Left lung (tissue), 14 donors: ENCODE measurements at places on chromosomes 5 and 9. TPM values are rescaled to one million over a fixed set of nuclear protein-coding genes. Genes with fewer than 3 reads are reported as not detected.

DNA sequence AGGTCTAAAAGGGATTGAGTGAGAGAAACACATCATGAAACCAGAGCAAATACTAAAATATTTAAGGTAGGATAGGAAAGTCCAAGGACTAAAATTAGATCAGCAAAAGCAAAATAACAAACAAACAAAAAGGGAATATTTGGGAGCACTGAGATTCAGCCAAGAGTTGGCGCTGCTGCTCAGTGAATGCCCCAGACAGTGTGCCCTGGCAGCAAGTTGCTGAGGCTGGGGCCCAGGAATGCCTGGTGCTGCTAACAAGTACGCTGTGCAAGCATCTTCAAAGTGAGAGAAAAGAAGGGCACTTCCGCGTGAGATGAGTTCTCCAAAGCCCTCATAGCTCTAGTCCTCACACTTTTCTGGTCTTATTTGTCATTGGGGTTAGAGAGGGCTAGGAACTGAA is 603.3 kb downstream of the EFNA5 start:
- peak; percentile 56 for DNase-seq

GRCh38 chr5:164301708-164302107 is 796.3 kb downstream of the MAT2B start:
- no peak for DNase-seq

GRCh38 chr9:96161819-96162218 is 140.2 kb downstream of the HSD17B3 start:
- DNase-seq = no peak

DNA sequence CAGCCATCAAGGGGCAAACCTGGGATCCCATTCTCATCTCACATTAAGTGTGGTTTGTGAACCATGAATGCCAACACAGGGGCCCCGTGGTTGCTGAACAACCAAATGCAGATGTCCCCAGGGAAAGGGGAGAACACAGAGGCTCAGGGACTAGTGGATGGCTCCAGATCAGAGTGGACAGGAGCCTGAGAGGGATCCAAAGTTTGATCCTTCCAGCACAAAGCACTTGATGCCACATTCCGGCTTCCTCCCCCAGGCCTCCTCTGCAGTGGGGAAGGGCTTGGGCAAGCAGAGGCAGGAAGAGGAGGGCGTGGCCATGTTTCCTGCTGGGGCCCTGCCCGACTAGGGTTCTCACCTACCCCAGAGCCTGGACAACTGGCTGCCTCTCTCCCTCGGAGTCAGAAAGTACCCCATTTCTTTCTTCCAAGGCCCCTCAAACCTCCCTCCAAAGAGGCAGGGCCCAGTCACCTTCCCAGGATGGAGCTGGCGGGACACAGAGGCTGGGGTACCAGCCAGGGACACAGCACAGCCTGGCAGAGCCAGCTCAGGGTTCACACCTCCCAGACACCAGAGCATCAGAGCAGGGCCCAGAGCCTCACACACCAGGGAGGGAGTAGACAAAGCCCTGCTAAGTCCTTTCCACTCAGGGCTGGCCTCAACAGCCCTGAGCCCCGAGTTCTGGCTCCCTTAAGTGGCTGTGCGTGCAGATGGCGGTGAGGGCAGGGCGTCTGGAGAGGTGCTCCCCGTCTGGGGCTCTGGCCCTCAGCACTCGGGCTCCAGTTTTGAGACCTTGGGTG is 4.3 kb upstream of the RNF44 start:
- peak; percentile 66 for DNase-seq

- no peak for DNase-seq
Observed at GRCh38 chr9:132008855-132009812, 70.5 kb downstream of the MED27 start.

DNA sequence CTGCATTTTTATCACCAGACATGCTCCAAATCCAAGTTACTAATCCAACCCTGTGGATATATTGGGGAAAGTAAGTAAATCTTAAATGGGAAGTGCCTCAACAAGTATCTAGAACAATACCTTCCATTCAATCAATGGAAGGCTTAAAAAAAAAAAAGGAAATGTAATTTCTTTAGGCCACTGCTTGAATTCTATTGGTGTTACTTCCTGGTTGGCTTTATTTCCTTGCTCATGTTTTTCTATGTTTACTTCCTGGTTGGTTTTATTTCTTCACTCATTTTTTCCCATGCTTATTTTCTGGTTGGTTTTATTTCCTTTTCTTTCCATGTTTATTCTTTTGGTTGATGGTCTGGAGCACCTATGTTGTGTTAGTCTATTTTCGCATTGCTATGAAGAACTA is 363.9 kb downstream of the KDM4C start:
- no peak for DNase-seq

DNA sequence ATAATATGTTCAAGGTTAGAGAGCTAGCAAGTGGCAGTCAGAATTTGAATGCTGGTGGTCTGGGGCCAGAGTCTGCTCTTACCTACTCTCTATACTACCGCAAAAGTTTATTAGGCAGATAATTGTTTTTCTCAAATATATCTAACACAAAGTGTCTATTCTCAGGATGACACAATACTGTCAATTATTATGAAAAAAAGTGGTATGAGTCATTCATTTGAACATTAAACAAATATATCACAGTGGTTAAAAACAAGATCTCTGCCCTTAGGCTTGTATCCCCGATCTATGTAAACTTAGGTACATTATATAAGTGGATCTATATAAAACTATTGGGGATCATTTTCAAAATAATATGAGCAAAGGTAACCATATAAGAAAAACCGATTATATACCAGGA is 354.9 kb downstream of the CETN3 start:
- no peak for DNase-seq

DNA sequence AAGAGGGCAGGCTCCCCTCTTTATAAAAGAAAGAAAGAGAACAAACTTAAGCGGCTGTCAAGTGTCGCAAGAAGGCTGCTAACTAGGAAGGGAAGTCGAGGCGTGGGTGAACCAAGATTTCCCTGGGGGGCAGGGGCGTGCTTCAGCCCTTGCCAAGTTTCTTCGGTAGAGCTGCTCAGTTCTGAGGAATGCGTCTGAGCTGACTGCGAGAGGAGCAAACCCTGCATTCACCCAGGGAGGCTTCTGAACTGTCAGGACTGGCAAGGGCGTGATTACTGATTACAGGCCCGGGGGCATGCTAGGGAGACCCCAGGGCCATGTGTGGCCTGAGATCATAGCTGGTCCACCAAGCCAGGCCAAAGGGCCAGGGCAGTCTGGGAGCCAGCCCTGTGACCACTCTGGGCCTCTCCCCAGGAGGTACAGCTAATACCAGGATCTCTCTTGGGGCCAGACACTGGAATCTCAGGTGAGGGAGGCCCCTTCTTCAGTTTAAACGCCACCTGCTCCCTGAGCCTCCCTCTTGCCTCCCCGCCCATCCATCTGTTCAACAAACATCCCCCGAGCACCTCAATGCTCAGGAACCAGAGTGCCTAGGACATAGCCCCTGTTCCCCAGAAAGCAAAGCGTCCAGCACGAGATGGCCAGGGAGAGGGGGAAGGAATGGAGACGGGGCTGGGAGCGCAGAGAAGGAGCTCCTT is 30.9 kb downstream of the SARDH start:
- DNase-seq = no peak

GRCh38 chr9:26744191-26744965 is 148.2 kb downstream of the CAAP1 start:
- DNase-seq = peak; percentile 13

DNA sequence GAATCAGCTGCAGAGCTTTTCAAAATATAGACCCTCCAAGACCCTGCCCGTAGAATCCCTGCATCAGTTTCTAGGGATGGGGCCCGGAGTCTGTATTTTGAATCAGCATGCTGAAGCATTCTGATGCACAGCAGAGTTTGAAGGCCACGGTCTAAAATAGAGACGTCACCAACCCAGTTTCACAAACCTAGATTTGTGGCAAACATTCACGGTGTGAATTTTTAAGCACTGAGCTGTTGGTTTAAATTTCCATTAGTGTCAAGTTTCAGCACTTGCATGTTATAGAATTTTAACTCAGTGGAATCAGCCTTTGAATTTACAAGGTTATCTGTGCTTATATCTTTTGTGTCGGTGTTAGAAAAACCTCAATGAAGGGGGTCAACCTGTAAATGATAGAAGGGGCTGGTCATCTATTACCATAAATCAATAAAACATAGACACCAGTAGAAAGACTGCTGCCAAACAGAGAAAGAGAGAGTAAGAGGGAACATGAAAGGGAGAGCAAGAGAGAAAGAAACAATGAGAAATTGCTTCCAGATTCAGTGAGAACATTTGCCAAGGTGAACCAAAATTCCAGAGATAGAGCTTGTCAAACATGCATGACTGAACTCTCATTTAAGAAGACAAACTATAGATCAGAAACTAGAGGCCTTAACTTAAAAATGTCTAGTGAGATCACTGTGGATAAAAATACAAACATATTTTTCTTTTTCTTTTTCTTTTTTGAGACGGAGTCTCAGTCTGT is 414.9 kb downstream of the ZSWIM6 start:
- no peak for DNase-seq

- no peak for DNase-seq
Observed at GRCh38 chr9:35859990-35860339, 10.2 kb downstream of the OR13J1 start.

DNA sequence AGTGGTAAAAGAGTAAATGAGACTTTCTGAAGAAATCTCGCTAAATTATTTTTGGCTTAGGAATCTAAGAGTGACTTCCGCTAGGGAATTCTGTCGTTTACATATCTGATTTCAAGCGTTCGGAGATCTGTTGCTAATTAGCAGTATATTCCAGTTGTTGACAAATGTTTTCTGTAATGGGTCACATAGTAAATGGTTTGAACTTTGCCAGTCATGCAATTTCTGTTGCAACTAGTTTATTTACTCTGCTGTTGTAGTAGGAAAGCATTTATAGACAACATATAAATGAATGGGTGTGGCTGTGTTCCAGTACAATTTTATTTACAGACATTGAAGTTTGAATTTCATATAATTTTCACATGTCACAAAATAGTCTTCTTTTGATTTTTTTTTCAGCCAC is 57.4 kb upstream of the JAK2 start:
- DNase-seq = no peak

DNA sequence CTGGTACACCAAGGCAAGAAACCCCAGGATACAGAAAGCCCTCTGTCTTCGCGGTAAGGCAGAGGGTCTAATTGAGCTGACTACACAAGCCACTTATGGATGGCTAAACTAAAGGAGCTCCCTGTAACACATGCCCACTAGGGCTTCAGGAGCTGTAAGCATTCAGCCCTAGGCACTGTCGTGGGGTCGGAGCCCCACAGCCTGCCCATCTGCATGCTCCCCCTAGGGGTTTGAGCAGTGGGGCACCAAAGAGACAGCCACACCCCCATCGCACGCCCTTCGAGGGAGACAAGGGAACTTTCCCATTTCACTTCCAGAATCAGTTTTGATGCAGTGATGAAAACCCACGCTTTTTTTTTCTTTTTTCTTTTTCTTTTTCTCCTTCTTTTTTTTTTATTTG is 11.0 kb upstream of the MTMR12 start:
- DNase-seq = no peak

SHC3 gene
- polyA plus RNA-seq = 17.4 TPM

C5orf47 gene
- 0.24 TPM for polyA plus RNA-seq

LCN2 gene
- 2.9 TPM for polyA plus RNA-seq
